Hematopoietic multipotent progenitor cell treated with erythropoietin and hydrocortisone succinate and interleukin-3 and kit ligand, for 4 days (in vitro differentiated cells): ENCODE measurements at places on chromosomes 16 and 17.
A peak's percentile ranks its signal among the peaks of the same experiment; 100 is the strongest.

- no peak for DNase-seq
These were observed 98.5 kb downstream of the MRM3 start for GRCh38 chr17:880443-881269.

GRCh38 chr16:82924075-82924854 lies 297.5 kb downstream of the CDH13 start:
- no peak for DNase-seq

GRCh38 chr16:346587-346986 lies 5.9 kb downstream of the AXIN1 start:
- DNase-seq, result no peak

- DNase-seq, result no peak
These were observed 298.4 kb downstream of the MAP2K6 start for GRCh38 chr17:69712801-69713311.

- DNase-seq, result no peak
These were observed 221.5 kb upstream of the FOXF1 start for GRCh38 chr16:86288716-86289294.

- no peak for DNase-seq
These were observed 78.0 kb upstream of the AMZ2 start for GRCh38 chr17:68169840-68170239.

DNA sequence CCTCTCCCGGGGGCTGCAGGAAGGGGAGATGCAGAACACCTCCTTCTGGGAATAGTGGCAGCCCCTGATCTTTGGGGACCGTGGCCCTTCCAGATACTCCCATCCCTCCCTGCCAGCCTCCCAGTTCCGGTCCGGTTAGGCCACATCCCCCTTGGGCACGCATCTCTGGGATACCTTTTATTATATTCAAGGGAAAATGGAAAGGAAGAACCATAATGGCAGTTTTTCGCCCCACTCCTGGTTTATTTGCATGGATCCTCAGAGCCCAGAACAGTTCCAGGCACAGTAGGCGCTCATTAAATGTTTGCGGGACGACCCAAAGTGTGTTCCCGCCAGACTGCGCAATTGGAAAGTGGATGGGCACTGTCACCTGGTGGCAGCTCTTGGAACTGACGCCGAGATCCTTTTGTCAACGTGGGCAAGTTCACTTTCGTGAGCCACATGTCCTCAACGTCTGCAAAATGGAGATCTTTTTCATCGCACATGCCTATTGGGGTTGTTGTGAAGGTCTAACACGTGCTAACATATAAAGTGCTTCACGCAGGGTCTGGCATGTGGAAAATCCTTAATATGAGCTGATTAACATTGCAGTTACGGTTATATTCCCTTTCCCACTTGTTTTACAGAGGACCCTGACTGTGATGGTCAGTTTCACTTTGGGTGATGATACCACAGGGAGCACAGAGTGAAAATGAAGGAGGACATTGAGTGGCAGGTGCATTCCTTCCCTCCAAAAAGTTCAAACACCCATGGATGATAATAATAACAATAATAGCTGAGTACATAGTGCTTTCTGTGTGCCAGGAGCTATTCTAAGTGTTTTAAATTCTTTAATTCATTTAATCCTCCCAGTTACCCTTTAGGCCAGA lies 1.7 kb upstream of the GPRC5B start:
- DNase-seq, result peak; percentile 89

- DNase-seq, result peak; percentile 24
These were observed 54.2 kb upstream of the MAP3K14 start for GRCh38 chr17:45370949-45371413.

DNA sequence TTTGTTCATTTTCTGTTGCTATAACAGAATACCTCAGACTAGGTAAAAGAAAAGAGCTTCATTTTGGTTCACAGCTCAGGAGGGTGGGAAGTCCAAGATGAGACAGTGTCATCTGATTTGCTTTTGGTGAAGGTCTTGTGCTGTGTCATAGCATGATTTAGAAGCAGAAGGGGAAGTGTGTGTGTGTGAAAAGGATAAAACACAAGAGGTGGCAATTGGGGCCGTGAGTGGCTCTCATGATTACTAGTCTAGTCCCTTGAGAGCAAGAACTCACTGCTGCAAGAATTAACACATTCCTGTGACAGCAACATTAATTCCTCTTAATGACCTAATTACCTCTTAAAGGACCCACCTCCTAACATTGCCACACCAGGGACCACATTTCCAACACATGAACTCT lies 8.3 kb downstream of the SLC35G3 start:
- DNase-seq, result peak; percentile 40

DNA sequence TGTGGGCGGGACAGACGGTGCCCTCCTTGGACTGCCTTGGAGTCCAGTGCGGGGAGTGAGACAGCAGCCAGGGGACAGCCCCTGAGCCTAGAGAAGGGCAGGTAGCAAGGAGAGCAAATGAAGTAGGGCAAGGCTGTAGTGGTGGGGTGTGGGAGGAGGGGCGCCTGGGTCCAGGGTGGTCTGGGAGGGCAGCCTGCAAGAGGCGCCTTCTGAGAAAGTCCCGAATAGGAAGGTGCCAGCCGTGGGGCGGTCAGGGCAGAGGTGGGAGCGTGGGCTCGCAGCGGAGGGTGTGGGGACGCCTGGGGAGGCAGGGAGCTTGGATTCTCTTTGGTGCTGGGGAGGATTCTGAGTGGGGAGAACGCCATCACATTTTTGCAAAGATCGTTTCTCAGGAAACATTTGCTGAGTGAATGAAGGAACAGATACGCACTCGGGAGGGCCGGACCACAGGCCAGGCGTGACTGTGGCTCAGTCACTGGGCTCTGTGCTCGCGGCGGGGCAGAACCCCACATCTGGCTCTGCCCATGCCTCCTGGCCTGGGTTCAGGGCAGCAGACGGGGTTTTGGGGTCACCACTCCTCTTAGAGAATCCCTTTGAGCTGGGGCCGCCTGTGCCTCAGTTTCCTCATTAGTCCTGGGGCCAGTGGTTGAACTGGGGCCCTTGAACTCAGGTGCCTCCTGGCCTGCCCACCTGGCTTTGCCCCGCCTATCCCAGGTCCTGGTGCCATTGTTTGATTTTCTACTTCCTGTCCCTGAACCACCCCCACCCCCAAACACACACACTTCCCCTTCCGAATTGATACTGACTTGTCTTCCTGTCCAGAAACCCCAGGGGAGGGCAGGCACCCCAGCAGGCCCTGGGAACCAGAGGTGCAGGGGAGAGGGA lies 4.2 kb downstream of the SNN start:
- peak; percentile 63 for DNase-seq

DNA sequence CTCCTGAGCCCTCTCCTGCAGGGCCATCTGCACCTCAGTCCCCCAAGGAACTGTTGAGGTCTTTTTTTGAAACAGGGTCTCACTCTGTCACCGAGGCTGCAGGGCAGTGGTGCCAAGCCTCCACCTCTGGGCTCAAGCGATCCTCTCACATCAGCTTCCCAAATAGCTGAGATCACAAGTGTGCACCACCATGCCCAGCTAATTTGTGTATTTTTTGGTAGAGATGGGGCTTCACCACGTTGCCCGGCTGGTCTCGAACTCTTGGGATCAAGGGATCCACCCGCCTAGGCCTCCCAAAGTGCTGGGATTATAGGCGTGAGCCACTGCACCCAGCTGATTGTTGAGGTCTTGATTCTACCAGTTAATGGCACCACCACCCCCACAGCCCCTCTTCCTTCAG lies 27.9 kb upstream of the ENDOV start:
- no peak for DNase-seq

GRCh38 chr17:77320044-77320440 lies 179.3 kb downstream of the SEC14L1 start:
- no peak for DNase-seq

- no peak for DNase-seq
These were observed 26.8 kb downstream of the C17orf75 start for GRCh38 chr17:32315171-32315570.

DNA sequence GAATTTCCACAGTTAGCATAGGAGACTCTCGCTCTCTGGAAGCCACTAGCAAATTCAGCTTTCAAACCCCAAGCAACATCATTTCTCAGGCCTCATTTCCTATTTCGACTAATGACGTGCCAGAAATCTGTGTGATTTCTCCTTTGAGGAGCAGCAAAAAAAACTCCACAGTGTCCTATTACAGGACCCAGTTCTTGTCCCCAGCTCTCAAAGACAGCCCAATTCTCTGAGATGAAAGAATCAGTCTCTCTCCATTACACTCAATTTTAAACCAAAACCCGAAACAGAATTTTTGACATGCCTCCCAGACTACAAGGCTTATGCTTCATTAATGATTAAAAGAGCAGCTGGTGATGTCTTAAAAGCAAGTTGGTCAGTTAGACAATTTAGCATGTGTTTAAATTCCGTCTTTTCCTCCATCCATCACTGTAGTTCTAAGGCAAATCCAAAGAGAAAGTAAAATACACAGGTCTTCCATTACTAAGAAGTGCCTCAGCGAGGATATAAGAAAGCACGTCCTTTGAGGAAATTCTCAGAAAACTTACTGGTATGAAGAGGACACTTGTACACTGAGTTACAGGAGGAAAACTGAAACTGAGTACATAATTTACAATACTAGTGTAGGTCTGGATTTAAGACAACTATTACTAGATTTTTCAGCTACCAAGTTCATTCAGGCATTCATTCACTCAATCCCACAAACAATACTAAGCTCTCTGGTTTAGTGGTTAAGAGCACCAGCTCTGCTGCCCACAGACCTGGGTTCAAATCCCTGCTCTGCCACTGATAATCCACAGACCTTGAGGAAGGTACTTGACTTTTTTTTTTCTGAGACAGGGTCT lies 12.5 kb downstream of the TOM1L2 start:
- no peak for DNase-seq

- DNase-seq, result peak; percentile 81
These were observed 21.9 kb downstream of the ADORA2B start for GRCh38 chr17:15966879-15967248.

DNA sequence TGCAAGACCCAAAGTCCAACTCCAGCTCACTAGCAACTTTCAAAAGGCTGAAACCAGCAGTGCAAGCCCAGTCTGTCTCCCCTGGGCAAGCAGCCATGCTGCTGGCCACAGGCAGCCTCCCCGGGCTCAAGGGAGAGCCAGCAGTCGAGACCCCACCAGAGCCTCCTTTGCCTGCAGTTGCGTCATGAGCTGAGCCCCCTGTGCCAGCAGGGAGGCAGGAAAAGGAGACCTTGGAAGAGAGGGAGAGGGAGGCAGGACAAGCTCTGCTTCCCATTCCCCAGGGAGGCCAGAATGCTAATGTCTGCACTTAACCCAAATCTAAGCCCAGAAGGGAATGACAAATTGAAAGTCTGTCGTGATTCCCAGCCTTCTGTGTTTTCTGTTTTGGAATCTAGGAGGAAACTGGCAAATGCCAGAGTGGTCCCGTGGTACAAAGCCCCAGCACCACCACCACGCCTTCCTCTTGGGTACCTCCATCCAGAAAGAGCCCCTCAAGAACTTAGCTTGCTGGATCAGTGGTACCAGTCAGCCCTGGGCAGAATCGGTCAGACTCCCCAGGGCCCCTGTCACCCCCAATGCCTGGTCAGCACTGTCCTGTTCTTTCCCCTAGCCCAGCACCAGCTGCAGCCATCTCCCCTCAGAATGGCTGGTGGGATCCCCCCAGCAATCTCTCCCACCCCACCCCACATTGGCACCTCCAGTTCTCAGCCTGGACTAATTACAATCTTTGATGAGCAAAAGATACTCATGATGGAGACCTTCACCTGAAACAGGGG lies 99.3 kb upstream of the TNRC6C start:
- DNase-seq, result no peak
